Omental fat pad (tissue), 4 donors: ENCODE measurements at places on chromosomes 16 and 17. TPM values are rescaled to one million over a fixed set of nuclear protein-coding genes. Genes with fewer than 3 reads are reported as not detected.

GRCh38 chr17:55484575-55484974 is 26.7 kb downstream of the SMIM36 start:
- no peak for DNase-seq

DNA sequence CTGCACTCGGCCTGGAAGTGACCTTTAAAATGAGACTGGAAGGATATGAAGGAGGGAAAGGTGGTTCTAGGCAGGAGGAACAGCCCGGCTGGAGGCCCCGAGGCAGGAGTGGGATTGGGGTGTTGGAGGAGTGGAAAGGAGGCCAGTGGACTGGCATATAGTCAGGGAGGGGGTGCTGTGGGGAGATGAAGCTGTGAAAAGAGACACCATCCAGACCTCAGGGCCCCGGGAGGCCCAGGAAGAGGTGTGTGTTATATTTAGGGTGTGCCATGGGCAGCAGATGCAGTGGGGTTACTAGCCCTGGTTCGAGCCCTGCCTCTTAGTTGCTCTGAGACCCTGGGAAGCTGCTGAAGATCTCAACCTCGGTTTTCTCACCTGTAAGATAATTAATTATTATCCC is 18.9 kb upstream of the DOK4 start:
- DNase-seq = no peak

DNA sequence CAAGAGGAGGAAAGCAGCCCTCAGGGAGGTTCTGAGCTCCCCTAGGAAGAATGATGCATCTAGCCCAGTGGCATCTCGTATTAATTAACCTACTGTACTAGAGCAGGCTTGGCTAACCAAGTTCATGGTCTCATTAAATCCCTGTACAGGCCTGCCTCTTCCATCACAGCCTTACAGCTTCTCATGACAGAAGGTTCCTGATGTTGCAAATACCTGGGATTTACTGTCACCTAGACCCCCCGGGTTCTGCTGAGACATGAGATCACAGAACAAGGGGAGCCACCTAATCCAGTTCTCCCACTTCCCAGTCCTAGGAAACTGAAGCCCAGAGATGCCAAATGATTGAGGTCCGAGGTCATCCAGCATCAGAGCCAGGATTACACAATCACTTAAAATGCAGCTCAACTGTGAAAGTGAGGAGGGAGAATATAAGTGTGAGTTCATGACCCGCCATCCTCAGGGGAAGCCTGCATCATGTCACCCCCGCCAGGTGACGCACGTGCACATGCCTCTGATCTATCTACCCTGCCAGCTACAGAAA is 23.9 kb downstream of the ACLY start:
- DNase-seq = no peak

SLC43A2 gene
- 24.1 TPM for total RNA-seq

DNA sequence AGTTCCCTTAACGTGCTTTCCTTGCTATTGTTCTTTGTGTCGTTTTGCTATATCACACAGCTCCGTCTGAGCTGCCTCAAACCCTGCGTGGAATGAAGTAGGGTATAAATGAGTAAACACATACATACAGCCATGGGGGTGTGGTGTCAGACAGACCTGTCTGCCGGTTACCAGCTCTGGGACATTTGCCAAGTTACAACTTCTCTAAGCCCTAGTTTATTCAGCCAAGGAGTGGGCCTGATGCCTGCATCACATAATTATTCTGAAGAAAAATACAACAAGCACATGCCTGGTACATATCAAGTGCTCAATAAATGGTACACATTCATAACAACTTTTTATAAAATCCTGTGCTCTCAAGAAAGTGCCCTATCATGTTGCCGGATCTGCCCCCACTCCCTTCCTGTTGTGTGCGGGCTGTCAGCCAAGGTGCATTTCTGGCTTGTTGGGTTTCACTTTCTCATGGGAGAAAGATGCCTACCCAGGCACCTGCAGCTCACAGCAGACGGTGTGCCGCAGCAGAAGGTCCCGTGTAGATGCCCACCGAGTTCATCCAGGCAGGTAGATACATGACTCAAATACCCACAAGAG is 30.5 kb downstream of the SMPD3 start:
- DNase-seq = no peak

GRCh38 chr17:66928949-66929348 is 35.6 kb upstream of the CACNG4 start:
- no peak for DNase-seq

GRCh38 chr17:5468075-5468473 is 708 bp downstream of the DHX33 start:
- no peak for DNase-seq

HSD17B2 gene
- total RNA-seq = 1.6 TPM

ZFP3 gene
- 3.7 TPM for total RNA-seq

DNA sequence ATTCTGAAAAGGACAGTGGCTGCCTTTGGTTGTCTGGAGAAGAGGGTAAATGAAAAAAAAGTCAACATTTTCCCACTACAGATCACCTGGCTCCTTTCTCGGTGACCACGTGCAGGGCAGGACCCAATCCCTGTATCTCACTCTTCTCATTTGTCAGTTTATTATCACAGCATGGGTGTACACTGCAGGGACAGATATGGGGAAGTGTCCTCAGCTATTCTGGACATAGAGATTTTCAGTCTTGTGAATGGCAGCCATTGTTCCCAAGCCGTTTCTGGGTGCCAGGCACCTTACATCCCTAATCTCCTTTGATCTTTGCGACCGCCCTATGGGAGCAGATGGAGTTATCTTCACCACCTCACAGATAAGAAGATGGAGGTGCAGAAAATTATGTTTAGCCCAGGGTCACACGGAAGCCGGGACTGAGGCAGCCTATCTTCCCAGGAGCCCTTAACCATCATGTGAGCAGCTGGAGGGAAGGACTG is 7.2 kb downstream of the ADORA2B start:
- no peak for DNase-seq

DHX8 gene
- total RNA-seq = 48.5 TPM

DNA sequence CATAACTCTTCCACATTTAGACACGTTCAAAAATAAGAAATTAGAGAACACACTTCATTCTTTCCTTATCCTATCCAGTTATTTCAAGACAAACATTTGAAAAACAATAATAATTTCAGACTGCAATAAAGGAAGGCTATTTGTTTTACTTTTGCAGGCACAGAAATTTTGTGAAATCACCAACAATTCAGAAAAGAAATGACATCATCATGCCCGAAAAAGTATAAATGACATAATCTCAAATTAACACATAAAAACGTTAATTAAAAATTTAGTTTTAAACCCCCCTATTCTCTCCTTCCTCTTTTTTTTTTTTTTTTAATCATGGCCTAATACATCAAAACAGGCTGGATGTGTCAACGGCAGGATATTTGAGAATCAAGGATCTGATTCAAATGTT is 468.4 kb upstream of the RBFOX1 start:
- DNase-seq = no peak

SLC47A1 gene
- 6.0 TPM for total RNA-seq

SLC2A4 gene
- 13.8 TPM for total RNA-seq

- DNase-seq = no peak
Measured at GRCh38 chr17:79986411-79987186, 49.1 kb downstream of the TBC1D16 start.

GRCh38 chr17:65243838-65244625 is 106.9 kb downstream of the RGS9 start:
- no peak for DNase-seq

ADAM11 gene
- total RNA-seq = 0.38 TPM

PYDC1 gene
- not detected for total RNA-seq

GRCh38 chr17:29945281-29945680 is 3.8 kb downstream of the EFCAB5 start:
- DNase-seq = no peak

- DNase-seq = no peak
Measured at GRCh38 chr16:4678596-4678995, 14.8 kb upstream of the NUDT16L1 start.

- no peak for DNase-seq
Measured at GRCh38 chr17:42900460-42901331, at the start of gene G6PC1. G6PC1 (plus strand) TSS chr17:42900799; CDS start chr17:42900877, 78 bp downstream.

HP gene
- total RNA-seq = 765 TPM

MT4 gene
- not detected for total RNA-seq

DNA sequence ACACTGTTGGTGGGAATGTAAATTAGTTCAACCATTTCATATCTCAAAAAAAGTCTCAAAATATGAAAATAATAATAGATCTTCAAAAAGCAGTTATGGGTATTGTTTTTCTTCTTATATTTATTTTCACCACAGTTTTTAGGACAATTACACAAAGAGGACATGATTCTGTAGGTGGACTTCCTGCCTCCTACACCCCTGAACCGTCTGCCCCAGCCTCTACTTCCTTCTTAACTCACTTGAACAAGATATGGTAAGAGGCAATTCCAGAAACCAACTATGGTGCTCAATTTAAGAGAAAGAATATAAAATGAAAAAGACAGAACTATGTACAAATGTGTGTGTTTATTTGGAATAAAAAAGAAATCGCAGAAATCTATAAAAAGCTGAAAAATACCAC is 74.1 kb upstream of the MON1B start:
- no peak for DNase-seq

DHODH gene
- total RNA-seq = 6.8 TPM

- no peak for DNase-seq
Measured at GRCh38 chr16:146646-147045, 5.8 kb upstream of the HBZ start.

GRCh38 chr17:76145231-76146052 is 4.4 kb upstream of the FOXJ1 start:
- no peak for DNase-seq

- DNase-seq = no peak
Measured at GRCh38 chr17:74815067-74815466, 38.9 kb upstream of the NAT9 start.

DNA sequence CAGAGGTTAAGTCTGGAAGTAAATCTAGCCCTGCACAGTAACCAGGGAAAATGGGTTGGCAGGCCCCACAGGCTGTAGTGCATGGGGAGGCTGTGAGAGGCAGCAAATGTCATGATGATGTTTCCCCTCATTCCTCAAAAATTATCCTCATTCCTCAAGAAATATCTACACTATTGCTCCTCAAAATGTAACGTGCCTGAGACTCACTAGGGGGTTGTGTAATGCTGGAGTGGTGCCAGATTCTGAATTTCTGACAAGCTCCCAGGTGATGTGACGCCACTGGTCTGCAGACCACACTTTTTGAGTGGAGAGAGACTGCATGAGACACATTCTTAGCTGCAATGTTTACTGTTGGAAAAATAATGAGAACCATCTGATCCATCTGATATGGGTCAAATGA is 1.2 kb upstream of the MPP3 start:
- no peak for DNase-seq

ARL5C gene
- total RNA-seq = not detected

GRCh38 chr17:55316499-55316898 is 51.7 kb downstream of the HLF start:
- DNase-seq = no peak

DNA sequence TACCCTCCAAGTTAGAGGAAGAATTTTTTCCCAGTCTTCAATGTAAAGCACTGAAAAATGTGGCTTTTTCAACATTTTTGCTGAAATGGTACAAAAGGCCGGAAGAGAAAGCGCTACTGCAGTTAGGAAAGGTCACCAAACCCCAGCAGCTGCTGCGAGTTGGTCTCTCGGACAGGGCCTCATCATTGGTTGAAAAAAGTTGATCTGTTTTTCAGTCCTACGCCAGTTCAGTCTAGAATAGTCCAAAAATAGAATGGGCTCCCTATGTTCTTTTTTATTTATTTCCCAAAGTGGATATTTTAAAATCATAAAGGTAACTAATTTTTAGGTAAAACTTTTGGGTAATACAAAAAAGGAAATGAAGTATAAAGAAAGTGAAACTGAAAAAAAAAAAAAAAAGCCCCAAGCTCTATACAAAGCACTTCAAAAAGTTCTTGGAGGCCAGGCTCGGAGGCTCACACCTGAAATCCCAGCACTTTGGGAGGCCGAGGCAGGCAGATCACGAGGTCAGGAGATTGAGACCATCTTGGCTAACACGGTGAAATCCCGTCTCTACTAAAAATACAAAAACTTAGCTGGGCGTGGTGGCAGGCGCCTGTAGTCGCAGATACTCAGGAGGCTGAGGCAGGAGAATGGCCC is 17.4 kb downstream of the ADAP2 start:
- DNase-seq = no peak

GRCh38 chr17:81931189-81931556 is 3.6 kb upstream of the MAFG start:
- DNase-seq = no peak

DNA sequence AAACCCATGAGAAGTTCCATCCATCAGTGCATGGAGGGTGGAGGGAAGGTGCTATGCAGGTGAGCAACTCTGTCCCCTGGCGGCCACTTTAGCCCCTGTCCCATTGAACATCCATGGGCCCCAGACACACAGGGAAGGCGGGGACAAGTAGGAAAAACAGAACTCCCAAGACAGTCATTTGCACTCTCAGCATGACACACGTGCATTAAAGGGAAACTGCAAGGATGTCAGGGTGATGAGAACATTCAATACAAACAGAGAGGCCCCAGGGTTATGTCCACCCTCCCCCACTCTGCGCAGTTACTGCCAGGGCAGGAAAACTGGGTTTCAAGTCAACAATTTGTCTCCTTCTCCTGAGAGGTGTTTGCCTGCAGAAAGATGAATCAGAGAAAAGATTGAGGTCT is 44.0 kb upstream of the AKTIP start:
- DNase-seq = no peak

DNA sequence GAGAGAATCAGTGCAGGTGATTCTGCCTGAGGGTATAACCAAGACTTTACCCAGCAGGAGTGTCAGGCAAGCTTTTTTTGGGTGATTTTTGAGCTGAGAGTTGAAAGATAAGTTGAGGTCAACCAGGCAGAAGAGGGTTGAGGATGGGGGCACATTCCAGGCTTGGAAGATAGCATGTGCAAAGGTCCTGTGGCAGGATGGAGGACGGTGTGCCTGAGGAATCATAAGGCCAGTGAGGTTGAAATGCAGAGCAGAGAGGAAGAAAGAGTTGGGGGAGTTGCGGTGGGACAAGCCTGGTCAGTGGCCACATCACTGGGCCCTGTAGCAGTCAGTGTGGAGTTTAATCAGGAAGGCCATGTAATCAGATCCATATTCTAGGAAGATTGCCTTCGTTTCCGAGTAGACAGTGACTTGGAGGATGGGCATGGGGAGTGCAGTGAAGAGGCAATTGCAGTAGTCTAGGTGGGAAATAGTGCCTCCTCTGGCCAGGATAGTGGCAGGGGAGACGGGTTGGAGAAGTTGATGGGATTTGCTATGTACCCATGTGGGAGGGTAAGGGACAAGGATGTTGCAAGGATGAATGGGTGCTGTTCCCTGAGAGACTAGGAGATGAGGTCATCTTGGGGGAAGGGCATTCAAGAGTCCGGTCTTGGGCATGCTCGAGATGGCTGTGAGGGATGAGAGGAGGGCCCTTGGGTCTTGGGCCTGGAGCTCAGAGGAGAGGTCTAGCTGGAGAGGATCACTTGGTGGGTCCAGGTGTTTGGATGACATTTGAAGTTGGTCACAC is 3.9 kb downstream of the PLEKHG4 start:
- DNase-seq = no peak

- no peak for DNase-seq
Measured at GRCh38 chr16:49108611-49109010, 173.0 kb downstream of the CBLN1 start.

INCA1 gene
- total RNA-seq = 1.4 TPM
